ENCODE measurements at places on chromosomes 13 and 19. TPM values are rescaled to one million over a fixed set of nuclear protein-coding genes. Genes with fewer than 3 reads are reported as not detected.

The NLRP9 gene
- total RNA-seq: not detected

The WDR88 gene
- total RNA-seq: not detected

DNA sequence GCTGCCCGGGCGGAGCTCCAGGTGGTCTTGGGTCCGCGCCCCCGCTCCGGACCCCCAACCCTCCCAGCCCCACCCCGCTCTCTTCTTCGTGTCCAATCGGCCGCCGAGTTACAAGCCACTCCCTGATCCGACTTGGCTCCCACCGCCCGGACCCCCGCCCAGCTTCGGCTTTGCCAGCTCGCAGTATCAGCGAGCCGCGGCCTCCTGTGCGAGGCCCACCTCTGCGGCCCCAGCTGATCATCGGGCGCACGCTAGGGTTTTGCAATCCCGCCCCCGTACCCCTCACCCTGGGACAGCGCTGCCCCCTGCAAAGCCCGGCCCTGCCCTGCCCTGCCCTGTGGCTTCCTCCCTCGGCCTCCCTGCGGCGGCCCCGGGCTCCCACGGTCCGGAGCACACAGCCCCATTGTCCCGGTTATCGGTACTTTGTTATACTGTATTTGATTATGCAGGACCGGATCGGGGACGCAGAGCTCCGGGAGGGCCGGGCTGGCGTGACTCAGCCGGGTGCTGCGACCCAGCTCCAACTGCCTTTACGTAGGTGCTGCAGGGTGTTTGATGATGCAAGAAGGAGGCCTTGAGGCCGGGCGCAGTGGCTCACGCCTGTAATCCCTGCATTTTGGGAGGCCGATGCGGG, 598 bp upstream of the LPAR2 start:
- peak; percentile 95 for DNase-seq

DNA sequence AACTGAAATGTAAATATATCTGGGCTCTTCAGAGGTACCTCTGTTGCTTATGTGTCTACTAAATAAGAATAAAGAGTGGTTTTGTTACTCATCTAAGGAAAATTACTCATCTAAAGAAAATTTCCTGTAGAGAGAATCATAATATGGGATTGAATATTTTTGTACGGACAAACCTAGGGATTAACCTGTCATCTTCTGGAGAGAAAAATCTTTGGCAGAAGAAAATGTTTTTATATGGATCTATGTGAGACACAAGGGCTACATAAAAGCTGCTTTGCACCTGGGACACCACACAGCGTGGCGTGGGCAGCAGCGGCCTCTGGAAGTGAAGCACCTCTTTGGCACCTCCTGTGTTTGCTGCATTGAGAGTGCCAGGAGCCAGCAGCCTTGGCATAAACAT, 242.9 kb upstream of the DACH1 start:
- DNase-seq: no peak

DNA sequence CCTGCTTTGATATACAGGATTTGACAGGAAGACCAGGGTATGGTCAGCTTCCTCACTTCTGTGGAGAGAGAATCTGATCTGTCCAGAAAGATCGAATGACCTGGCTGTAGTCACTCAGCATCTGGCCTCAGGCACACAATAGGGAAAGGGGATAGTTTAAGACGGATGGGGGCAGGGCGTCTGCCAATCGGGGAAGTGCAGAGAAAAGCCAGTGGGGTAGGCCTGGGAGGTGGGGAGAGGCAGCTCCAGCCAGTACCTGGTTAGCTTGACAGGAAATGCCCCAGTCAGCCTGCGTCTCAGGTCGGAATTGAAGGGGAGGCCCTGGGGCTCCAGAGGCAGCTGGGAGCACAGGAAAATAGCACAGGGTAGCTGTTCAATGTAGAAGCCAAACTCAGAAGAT, 12.4 kb downstream of the ZNF444 start:
- DNase-seq: peak; percentile 92

DNA sequence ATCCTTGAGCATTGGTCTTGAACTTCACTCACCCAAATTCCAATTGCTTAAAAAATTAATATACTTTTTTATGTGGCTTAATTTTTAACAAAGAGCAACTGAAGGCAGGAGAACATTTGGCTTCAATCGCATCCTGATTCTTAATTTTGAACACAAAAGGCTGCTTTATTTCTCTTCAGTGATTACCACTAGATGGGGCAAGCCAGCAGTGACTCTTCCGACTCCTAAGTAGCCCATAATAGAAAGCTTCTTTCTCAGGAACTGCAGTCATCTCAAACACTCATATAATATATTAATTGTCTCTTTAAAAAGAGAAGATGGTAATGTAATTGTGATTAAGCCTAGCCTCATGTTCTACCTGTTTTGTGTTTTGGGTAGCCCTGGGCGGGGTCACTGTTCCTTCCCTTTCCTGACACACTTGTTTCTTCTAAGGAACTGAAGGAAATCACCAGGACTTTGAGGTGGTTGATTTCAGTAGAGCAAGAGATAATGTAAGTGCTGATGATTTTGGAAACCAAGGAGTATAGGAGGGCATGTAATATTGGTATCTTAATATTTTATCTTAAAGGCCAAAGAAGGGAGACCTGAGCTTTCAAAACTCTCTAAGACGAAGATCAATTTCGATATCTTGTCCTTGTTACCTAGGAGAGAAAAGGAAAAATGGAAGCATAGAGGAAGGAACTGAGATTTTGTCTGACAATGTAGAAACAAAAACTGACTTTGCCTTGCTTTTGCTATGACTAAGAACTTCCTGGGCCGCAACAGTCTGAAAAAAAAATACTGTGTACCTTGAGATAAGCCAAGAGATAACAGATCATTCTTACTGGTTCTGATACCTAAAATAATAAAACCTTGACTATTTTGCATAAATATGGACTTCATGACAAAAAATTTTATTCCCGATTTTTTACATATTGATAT, 73.1 kb downstream of the TNFSF13B start:
- no peak for DNase-seq

The DNAAF3 gene
- 4.6 TPM for total RNA-seq

DNA sequence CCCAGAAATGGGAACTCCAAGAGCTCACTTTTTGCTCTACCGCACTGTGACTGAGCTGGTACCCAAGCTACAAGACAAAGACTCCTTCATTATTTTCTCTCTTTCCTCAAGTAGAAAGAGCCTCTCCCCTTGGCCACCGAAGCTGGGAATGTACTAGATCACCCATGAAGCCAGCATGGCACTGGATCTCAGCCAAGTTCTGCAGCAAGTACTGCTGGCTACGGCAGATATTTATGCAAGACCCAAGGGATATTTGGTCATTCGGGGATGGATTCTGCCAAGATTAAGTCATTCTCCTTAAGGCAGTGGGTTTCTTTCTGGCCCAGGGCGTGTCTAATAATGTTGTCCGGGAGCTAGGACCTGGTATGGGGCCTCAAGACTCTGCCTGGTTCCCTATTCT, 633.5 kb downstream of the SLITRK1 start:
- DNase-seq: no peak

- no peak for DNase-seq
Observed at GRCh38 chr19:29386970-29387369, 138.8 kb upstream of the VSTM2B start.

- DNase-seq: no peak
Observed at GRCh38 chr13:113120300-113121182, 2.1 kb upstream of the F10 start.

DNA sequence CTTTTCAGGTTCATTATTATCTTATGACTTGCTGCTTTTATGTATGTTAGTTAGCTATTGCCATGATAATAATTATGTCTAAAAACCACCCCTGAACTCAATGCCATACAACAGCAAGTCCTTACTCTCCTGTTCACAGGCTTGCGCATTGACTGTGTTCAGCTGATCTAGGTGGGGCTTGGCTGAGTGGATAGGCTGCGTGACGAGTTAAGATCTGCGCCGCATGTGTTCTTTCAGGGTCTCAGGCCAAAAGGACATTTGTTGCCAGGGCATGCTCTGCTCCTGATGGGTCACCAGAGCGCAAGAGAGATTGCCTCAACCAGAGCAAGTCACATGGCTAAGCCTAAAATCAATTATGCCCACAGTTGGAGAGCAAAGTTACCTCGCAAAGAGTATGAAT, 859 bp downstream of the ZNF568 start:
- no peak for DNase-seq

The C3 gene
- total RNA-seq: 5.9 TPM

GRCh38 chr13:88649855-88650254, 978.7 kb downstream of the SLITRK5 start:
- DNase-seq: no peak

The GJB2 gene
- total RNA-seq: 0.28 TPM

The BRME1 gene
- 6.7 TPM for total RNA-seq

DNA sequence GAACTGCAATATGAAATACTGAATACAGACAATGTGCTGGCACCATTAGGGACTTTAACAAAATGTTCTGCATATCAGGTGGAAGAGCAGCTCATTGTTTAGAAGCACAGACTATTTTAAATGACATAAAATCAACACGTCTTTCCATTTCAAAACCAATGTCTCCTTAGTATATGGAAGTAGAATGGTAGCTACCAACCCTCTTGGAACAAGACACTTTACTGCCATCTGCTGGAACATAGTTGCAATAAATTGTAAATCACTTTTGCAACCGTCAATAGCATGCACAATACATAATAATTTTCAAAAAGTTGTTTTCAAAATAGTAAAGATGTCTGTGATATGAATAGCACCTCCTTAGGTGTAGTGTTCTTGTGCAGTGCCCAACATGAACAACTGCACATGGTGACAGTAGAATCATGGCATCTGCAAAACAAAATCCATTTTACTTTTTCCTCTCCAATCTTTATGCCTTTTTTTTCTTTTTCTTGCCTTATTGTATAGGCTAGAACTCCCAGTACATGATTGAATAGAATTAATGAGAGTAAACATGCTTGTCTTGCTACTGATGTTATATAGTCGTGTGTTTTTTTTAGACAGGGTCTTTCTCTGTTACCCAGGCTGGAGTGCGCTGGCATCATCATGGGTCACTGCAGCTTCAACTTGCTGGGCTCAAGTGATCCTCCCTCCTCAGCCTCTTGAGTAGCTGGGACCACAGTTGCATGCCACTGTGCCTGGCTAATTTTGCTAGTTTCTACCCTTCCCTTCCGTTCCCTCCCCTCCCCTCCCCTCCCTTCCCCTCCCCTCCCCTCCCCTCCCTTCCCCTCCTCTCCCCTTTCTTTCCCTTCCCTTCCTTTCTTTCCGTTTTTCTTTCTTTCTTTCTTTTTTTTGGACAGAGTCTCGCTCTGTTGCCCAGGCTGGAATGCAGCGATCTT, 7.8 kb upstream of the LYPD5 start:
- no peak for DNase-seq

DNA sequence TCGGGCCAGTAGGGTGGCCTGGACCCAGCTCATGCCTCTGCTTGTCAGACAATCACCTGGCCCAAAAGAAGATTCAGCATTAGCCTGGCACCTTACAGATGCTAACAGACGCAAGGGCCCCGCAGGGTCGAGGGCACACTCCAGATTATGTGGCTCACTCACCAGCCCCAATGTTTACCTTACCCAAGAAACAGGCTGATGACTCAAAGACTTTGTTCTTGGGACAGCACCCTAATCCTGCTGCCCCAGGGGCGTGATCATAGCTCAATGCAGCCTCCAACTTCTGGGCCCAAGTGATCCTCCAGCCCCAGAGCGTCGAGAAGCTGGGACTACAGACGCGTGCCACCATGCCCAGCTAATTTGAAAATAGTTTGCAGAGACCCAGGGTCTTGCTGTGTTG, 9.8 kb downstream of the ECSIT start:
- no peak for DNase-seq

- DNase-seq: no peak
Observed at GRCh38 chr19:49946415-49946814, 14.6 kb downstream of the SIGLEC11 start.

The GPC6 gene
- total RNA-seq: 16.1 TPM

The KLK7 gene
- total RNA-seq: 0.13 TPM

The TNFSF11 gene
- total RNA-seq: 3.4 TPM

GRCh38 chr13:103960001-103960400, 893.8 kb upstream of the SLC10A2 start:
- DNase-seq: no peak

The CASP14 gene
- total RNA-seq: not detected

The C19orf53 gene
- 127 TPM for total RNA-seq

- peak; percentile 98 for DNase-seq
Observed at GRCh38 chr19:6753178-6754031, 13.8 kb downstream of the SH2D3A start.

- DNase-seq: no peak
Observed at GRCh38 chr13:63393112-63393511, 1977.5 kb upstream of the PCDH20 start.

The DIRAS1 gene
- total RNA-seq: 9.7 TPM

The MYH14 gene
- total RNA-seq: 28.6 TPM

The KLK12 gene
- total RNA-seq: not detected

GRCh38 chr13:111482126-111482525, 161.7 kb downstream of the TEX29 start:
- no peak for DNase-seq

DNA sequence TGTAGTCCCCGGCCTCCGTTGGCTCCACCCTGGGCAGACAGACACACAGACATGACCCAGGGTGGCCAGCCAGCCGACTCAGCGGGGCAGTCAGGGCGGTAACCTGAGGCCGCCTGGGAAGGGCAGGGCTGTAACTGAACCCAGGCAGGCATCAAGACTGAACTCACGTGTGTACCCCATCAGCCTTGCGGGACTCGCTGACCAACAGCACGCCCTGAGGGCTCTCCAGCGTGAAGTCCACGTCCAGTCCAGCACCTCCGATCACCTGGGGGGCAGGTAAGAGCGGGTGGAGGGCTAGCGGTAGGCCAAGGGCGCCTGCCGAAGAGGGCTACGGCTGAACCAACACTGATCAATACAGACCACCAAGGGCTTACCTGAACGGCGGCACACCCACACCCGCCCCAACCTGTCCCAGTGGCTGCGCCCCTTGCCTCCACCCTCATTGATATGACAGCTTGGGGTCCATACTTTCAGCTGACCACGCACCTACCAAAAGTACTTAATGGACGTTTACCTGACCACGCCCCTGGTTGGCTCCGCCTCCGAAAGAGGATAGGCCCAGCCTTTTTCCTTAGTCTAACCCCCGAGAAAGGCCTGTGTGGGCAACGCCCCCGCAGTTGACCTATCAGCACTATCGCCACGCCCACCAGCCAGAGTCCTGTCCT, 791 bp downstream of the TMED1 start:
- peak; percentile 100 for DNase-seq

DNA sequence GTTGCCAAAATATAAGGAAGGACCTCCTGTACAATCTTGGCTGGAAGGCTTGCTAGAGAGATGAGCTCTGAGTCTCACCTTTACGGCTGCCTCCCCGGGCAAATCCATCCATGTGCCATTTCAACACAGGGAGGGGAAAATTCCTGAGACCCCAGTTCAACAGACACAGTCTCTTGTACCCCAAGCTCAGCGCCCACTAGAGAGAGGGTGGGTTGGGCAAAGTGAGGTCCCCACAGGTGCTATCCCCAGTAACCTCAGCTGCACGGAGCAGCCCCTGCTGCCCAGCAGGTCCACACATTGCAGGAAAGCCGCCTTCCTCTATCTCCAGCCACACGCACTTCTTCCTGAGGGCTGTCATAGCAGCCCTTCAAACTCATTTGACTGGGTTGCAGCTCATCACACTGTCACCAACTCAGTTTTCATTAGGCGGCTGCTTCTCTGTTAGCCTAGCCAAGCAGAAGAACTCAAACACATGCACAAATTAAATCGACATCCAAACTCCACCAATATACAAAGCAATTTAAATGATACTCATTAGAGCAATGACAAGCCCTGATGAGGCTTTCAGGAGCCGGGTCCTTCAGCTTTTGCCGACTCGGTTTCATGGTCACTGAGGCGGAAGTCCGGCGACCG, 80.4 kb downstream of the TSHZ3 start:
- DNase-seq: no peak

The OR1M1 gene
- total RNA-seq: not detected

GRCh38 chr19:15488489-15489226, 9.4 kb upstream of the PGLYRP2 start:
- no peak for DNase-seq

Data from H9 (cell line).